ENCODE measurements at places on chromosomes 2 and 18. TPM values are rescaled to one million over a fixed set of nuclear protein-coding genes. Genes with fewer than 3 reads are reported as not detected.

CPLX4 gene
- not detected for polyA plus RNA-seq

UGT1A5 gene
- polyA plus RNA-seq = not detected

ASTL gene
- not detected for polyA plus RNA-seq

C2orf15 gene
- 6.7 TPM for polyA plus RNA-seq

CAPN14 gene
- polyA plus RNA-seq = not detected

ASPRV1 gene
- polyA plus RNA-seq = 0.91 TPM

TIGD1 gene
- 18.6 TPM for polyA plus RNA-seq

SERPINE2 gene
- 4.4 TPM for polyA plus RNA-seq

CD8B2 gene
- polyA plus RNA-seq = 32.6 TPM

IL1RN gene
- polyA plus RNA-seq = not detected

ASB3 gene
- 14.9 TPM for polyA plus RNA-seq

IL1R1 gene
- polyA plus RNA-seq = not detected

CYP1B1 gene
- 0.14 TPM for polyA plus RNA-seq

POTEJ gene
- polyA plus RNA-seq = not detected

UGT1A8 gene
- not detected for polyA plus RNA-seq

SERPINB3 gene
- not detected for polyA plus RNA-seq

GNLY gene
- polyA plus RNA-seq = 1,108 TPM

DIPK1C gene
- not detected for polyA plus RNA-seq

MC2R gene
- polyA plus RNA-seq = not detected

PDE11A gene
- not detected for polyA plus RNA-seq

SYT4 gene
- not detected for polyA plus RNA-seq

NPC1 gene
- 15.5 TPM for polyA plus RNA-seq
